CD4-positive, alpha-beta T cell treated with Interleukin-6 at 100 ng/mL for 8 hours (primary cell): ENCODE measurements at places on chromosomes 1 and 21.

DNA sequence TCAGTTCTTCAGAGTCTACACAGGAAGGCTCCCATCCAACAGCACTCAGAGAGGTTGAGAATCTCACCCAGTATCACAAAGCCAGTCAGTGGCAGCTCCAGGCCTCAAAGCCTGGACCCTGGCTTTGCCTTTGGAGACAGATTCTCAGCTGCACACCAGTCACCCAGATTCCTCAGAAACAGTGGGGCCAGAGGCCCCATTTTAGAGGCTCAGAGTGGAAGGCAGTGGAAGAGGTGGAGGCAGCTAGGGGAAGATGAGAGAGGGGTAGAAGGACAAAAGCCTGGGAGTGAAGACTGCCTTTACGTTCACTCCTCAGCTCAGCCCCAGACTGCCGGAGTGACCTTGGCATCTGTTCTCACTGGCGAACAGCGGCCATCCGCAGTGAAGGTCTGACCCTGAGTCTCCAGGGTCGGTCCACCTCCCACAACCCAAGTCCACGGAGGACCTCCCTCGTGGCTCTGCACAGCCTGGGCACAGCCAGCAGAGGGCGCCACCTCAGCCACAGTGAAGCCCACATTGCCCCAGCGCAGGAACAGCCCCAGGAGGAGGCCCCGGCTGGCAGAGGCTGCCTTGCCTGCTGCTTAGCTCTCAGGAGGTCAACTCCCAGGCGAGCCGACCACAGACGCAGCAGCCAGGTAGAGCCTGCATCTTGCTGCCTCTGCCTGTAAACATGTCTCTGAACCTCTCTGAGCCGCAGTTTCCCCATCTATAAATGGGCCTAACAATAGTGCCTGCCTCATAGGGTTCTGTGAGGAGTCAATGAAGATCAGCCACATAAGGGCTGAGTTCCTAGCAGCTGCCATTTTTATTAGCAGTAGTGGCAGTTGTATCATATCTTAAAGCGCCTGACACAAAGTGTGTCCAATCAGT lies 5.9 kb upstream of the FNDC5 start:
- peak; percentile 54 for DNase-seq

- DNase-seq = no peak
Observed at GRCh38 chr1:170935231-170935630, at the start of gene MROH9. MROH9 (plus strand) TSS chr1:170935534; CDS start chr1:170945557, 10,023 bp downstream.

GRCh38 chr1:210233495-210234328 lies 1.1 kb downstream of the SERTAD4 start:
- DNase-seq = no peak

- peak; percentile 67 for DNase-seq
Observed at GRCh38 chr1:960363-961131, at the start of gene KLHL17. KLHL17 (plus strand) TSS chr1:960584; CDS start chr1:960694, 110 bp downstream.

- no peak for DNase-seq
Observed at GRCh38 chr1:238960071-238960470, 426.3 kb upstream of the CHRM3 start.

GRCh38 chr1:214364786-214365295 lies 83.9 kb downstream of the SMYD2 start:
- DNase-seq = no peak
